EH (cell line): ENCODE measurements at places on chromosomes 12 and 14.
A peak's percentile ranks its signal among the peaks of the same experiment; 100 is the strongest.

GRCh38 chr12:13082861-13083260 lies 20.6 kb downstream of the GSG1 start:
- no peak for DNase-seq

- DNase-seq, result no peak
Observed at GRCh38 chr14:79829405-79830166, 381.7 kb downstream of the DIO2 start.

DNA sequence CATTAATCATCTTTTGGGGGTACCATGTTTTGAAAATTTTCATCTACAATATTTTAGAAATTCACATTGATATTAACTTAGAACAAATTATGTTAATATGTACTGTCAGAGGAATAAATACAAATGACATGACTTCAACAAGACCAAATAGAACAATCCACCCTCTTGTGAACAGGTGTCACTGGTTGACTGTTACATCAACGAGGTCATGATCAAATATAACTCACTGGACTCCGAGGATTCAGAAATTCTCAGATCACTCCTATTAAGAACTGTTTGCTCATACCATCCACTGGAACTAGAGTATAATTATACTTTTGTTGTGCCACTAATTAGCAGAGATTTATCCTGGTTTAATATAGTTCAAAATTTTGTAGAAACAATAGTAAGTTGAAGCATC lies 318.8 kb downstream of the PRKD1 start:
- DNase-seq, result no peak

- DNase-seq, result peak; percentile 93
Observed at GRCh38 chr12:22286569-22286968, 47.9 kb downstream of the ST8SIA1 start.

GRCh38 chr14:23093991-23094665 lies 808 bp downstream of the ACIN1 start:
- DNase-seq, result no peak

DNA sequence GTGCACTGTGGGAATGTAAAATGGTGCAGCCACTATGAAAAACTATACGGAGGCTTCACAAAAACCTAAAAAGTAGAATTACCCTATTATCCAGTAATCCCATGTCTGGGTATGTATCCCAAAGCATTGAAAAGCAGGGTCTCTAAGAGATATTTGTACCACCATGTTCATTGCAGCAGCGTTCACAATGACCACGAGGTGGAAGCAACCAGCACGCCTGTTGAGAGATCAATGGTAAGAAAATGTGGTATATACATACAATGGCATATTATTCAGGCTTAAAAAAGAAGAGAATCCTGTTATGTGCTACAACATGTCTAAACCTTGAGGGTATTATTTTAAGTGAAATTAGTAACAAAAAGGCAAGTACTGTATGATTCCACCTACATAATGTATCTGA lies 910 bp upstream of the NOPCHAP1 start:
- no peak for DNase-seq

- no peak for DNase-seq
Observed at GRCh38 chr12:75863533-75863932, 168.0 kb downstream of the PHLDA1 start.

- peak; percentile 16 for DNase-seq
Observed at GRCh38 chr14:54489731-54490444, 1.1 kb upstream of the GMFB start.

GRCh38 chr12:131378176-131378842 lies 332.6 kb upstream of the SFSWAP start:
- no peak for DNase-seq

GRCh38 chr14:39102265-39102968 lies 618 bp downstream of the SEC23A start:
- DNase-seq, result peak; percentile 63

- no peak for DNase-seq
Observed at GRCh38 chr12:29253906-29254625, 105.0 kb downstream of the FAR2 start.

DNA sequence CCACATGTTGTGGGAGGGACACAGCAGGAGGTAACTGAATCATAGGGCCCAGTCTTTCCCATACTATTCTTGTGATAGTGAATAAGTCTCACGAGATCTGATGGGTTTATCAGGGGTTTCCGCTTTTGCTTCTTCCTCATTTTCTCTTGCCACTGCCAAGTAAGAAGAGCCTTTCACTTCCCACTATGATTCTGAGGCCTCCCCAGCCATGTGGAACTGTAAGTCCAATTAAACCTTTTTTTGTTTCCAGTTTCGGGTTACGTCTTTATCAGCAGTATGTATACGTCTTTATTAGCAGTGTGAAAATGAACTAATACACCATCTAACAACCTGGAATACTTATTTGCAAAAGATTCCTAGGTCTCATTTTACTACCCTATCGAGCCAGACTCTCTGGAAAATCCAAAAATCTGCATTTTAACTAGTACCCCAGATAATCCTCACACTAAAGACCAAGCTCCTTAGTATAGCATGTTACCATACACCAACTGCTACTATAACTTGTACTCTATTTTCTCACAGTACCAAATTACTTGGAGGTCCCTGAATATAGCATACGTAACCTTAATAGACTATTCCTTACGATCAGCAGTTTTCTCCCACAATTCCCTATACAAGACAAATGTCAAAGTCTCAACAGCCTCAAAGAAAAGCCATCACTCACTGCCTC lies 11.5 kb downstream of the GTF2A1 start:
- DNase-seq, result no peak

- DNase-seq, result no peak
Observed at GRCh38 chr14:64082837-64083236, 211.3 kb downstream of the ESR2 start.

DNA sequence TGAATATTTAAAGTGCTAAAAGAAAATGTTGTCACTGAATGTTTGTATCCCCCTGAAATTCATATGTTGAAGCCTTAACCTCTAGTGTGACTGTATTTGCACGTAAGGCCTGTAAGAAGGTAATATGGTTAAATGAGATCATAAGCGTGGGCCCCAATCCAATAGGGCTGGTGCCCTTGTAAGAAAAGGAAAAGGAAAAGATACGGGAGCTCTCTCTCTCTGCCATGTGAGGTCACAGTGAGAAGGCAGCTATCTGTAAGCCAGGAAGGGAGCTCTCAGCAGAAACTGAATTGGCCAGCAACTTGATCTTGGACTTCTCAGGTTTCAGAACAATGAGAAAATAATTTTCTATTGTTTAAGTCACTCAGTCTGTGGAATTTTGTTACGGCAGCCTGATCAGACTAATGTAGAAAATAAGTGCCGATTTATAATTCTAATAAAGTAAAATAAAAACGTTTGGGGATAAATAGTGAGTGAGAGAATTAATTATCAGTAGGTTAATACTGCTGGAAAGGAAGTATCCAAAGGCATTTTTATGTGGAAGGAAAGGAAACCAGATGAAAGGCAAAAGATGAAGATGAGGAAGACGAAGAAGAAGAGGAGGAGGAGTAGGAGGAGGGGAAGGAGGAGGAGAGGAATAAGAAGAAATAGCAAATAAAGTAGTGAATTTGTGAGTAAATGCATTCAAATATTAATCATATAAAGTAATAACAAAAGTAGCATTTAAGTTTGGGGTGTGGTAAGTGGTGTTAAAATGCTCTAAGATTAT lies 188.5 kb upstream of the KRR1 start:
- peak; percentile 33 for DNase-seq

GRCh38 chr12:116153983-116154382 lies 123.5 kb downstream of the MED13L start:
- DNase-seq, result no peak

GRCh38 chr12:52813885-52814709 lies at the start of gene KRT4:
Gene KRT4 (minus strand): TSS chr12:52814116. CDS start chr12:52814058, 58 bp downstream.
- peak; percentile 75 for DNase-seq

GRCh38 chr14:100421756-100422470 lies 98.8 kb downstream of the SLC25A47 start:
- DNase-seq, result no peak

GRCh38 chr12:101870925-101871324 lies 6.5 kb upstream of the DRAM1 start:
- DNase-seq, result no peak

DNA sequence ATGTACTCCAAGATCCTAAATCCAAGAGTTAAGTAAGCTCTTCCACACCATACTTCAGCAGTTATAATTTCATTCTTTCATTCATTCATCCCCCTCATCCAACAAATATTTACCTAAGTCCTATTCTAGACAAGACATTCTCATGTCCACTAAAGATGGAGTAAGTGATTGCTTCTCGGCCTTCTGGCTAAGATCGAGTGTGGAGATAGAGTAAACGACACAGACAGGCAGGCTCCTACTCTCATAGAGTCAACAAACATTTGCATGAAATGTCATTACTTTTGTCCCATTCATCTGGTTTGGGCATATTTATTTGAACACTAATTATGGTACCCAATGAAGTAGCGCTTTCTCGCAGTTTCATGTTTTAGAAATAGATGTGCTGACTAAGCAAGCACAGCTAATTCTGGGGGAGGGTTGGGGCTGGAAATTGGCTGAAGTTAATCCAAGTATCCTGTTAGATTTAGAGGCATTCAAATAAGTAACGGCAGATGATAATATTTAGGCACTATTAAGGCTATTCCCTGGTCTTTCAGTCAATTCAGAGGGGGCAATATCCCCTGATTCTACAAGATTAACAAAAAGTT lies 176.5 kb downstream of the CEP128 start:
- peak; percentile 39 for DNase-seq

DNA sequence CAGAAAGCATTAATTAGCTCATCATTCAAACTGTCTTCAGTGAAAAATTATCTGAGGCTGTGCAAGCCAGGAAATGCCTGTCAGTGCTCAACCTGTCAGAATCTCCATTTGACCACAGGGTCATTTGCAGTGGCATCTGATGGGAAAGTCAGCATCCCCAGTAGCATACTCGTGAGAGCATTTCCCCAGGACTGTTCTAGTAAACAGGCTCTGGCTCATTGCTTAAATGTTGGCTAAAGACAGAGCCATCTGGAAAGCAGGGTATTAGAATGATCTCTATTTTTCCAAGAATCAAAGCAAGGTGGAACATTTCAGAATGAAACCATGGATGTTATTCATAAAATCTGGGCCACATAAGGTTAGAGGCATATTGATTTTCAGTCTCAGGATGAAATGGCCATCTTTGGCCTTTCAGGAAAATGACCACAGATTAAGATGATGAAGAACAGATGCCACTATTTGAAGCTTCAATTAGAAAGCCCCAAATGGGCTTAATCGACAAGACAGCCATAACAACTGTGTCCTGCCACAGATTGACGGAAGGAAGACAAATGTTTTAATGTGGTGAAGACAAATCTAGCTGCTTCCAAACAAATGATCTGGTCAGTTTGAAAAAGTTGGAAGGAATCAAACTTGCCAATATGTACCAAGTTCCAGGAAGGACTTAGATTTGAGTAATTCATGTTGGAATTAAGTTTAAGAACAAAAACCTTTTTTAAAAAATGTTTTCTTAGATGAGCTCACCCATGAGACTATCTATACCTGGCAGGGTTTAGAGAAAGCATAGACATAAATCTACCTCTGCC lies 94.0 kb upstream of the FAR2 start:
- peak; percentile 53 for DNase-seq

- no peak for DNase-seq
Observed at GRCh38 chr14:52911904-52912303, 38.9 kb downstream of the FERMT2 start.

- peak; percentile 18 for DNase-seq
Observed at GRCh38 chr14:20434701-20435581, 1.0 kb downstream of the KLHL33 start.

GRCh38 chr12:16163146-16163545 lies 114.3 kb downstream of the SLC15A5 start:
- DNase-seq, result no peak

DNA sequence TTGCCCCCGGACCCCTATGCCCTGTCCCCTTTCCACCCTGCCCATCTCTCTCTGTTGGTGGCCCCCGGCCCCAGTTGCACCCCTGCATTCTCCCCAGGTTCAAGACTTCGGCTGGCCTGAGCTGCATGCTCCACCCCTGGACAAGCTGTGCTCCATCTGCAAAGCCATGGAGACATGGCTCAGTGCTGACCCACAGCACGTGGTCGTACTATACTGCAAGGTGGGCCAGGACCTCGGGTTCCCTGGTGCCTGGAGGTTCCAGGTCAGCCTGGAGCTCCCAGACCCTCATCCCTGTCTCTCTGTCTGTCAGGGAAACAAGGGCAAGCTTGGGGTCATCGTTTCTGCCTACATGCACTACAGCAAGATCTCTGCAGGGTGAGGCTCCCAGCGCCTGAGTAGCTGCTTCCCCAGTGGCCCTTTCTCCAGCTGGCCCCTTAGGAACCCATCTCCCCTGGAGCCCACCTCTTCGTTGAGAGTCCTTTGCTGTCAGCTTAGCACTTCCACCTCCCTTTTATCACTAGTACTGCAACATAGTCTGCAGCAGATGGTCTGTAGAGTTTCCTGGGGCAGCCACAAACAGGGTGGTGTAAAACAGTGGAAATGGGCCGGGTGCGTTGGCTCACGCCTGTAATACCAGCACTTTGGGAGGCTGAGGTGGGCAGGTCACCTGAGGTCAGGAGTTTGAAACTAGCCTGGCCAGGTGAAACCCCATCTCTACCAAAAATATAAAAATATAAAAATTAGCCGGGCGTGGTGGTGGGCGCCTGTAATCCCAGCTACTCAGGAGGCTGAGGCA lies 5.8 kb downstream of the TNS2 start:
- DNase-seq, result no peak

GRCh38 chr12:49428793-49429192 lies 61.5 kb downstream of the SPATS2 start:
- peak; percentile 77 for DNase-seq

- DNase-seq, result peak; percentile 34
Observed at GRCh38 chr14:59918824-59919569, 947 bp upstream of the LRRC9 start.

- DNase-seq, result no peak
Observed at GRCh38 chr14:60346706-60347105, 97.7 kb downstream of the PPM1A start.

- no peak for DNase-seq
Observed at GRCh38 chr12:17283563-17283962, 677.6 kb upstream of the LMO3 start.
